ENCODE measurements at places on chromosomes 3 and 15.

- no peak for DNase-seq
Observed at GRCh38 chr3:86973440-86973839, 17.5 kb downstream of the VGLL3 start.

DNA sequence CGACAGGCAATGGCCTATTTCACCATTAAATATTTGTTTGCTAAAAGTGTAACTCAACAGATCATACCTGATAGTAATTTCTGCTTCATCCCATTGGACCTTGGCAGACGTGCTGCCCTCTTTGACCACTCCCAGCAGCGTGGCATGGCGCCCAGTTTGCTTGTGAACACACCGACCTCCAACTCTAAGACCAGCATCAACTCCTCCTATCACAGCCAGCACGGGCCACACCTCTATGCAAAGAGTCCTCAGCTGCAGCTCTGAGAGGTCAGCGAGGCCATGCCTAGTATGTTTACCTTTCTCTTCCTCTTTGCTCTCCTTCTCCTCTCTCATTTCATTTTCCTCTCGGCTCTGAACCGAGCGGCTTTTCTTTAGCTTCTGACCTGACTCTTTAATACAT, 80.6 kb downstream of the FBXL22 start:
- DNase-seq = no peak

DNA sequence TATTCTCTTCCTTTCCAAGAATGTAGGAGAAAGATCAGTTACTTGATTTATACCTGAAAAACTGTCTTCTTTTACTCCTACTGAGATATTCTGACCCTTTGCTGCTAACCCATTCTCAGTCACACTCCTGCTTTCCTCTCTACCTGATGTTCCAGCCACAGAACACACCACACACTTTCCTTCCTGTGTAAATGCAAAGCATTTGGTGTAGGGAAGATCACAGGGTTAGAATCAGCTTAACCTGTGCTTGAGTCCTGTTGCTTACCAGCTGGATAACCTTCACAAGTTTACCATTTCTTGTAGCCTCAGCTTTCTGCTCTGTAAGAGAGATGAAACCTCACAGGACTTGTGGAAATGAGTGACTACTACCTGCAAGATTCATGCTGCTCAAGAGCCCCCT, 489.8 kb upstream of the GOLIM4 start:
- DNase-seq = no peak

GRCh38 chr3:139671107-139671506, 6.7 kb downstream of the NMNAT3 start:
- no peak for DNase-seq

GRCh38 chr3:182116386-182116785, 404.7 kb downstream of the SOX2 start:
- DNase-seq = no peak

DNA sequence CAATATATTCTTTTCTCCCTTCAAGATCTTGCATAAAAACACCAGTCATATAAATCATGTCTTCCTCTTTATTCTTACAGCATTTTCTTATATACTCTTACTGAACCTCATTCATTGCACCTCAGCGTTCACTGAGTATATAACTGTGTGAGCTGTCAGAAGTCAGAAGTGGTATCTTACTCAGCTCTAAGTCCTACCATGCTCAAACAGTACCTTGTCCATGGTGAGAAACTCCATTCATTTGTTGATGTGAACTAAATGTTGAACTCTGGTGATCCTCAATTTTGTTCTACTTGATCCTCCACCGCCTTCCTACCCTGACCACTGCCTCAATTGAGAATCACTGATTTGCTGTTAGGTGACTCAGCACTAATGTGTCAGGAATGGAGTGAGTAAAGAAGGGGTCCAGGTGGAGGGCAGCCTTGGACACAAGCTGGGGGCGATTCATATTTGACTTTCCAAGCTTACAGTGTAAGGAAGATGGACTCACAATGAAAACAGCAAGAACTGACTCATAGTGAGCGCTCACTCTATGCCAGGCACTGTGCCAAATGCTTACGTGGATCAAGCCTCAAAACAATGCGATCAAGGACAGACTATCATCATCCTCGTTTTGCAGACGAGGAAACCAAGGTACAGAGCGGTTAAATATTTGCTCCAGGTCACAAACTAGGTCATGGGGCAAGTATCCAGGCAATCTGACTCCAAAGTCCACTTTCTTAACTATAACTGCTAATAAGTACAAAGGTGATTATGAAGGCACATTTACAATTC, 13.5 kb upstream of the ZFYVE19 start:
- no peak for DNase-seq

GRCh38 chr3:130227540-130227939, 117.9 kb upstream of the COL6A5 start:
- no peak for DNase-seq

DNA sequence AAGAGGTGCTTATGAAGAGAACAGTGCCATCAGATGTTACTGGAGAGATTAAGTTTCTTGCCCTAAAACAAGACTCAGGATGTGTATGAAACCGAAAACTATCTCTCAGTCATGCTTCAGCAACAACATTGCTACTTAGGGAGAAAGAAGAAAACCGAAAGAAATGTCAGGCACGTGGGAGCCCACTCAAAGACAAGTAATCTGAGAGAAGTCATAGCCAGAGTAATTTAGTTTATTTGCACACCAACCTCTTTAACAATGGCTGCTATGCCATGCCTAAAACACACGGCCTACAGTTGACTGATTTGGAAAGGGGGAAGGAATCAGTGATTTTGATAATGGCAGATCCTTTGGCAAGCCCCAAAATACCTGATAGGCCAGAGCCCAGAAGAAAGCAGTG, 162.9 kb downstream of the TIGIT start:
- DNase-seq = no peak

DNA sequence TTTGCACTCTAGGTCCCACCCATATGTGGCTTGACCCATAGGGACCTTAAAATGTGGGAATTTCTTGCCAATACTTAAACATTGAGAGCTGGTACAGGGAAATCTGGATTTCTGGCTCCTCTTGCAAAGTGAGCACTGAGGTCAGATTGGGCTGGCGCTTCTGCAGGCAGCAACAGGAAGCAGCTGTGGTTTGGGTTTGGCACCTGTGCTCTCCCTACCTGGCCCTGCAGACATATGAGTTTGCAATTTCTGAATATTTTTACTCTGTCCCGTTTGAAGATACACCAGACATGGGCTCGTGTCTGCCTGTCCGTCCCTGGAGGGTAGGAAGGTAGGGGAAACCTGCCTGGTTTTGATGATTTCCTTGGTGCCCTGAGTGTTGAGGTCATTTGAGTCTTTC, 74.8 kb upstream of the SEC13 start:
- no peak for DNase-seq

- DNase-seq = no peak
Observed at GRCh38 chr15:60389261-60390077, 8.3 kb downstream of the ANXA2 start.

DNA sequence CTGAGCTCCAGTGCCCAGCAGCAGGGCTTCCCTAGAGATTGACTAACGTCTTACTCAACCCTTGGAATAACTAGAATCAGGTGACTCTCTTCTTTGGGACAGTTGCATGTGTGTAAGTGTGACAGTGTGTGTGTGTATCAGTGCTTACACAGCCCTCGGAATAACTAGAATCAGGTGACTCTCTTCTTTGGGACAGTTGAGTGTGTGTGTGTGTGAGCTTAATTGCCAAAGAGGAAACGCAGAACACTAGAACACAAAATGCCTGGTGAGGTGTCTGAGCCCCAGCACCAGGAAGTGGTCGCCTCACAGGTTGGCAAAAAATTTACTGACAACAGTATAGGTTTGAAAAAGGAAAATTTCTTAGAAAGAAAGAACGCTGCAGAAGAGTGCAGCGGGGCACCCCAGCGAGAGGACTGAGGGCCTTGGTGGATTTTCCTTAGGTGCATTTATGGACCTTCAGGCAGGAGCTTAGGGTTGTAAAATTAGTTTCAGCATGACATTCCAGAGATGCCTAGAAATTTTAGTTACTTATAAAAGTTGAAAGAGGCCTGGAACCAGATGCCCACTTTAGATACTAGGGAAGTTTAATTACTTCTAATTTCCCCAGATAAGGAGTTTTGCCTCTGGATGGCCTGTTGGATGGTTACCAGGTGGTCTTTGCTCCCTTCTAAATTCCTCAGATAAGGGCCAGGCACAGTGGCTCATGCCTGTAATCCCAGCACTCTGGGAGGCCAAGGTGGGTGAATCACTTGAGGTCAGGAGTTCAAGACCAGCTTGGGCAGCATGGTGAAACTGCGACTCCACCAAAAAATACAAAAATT, 3.7 kb upstream of the WDR82 start:
- no peak for DNase-seq

DNA sequence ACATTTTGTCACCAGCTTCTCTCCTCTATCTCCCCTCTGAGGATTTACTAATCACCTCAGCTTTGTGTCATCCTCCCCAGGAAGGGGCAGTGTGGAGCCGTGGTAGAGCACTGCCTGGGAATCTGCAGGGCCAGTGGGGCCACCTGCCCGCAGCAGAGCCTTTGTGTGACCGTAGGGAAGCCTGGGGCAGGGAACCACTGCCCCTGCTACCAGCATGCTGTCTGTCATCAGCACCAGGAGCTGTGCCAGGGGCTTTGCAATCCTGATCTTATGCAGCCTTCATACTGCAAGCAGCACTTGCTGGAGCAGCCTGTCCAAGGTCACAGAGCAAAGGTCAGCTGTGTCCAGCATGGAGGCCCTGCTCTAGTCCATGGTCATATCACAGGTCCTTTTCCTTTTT, 170.2 kb upstream of the IL12A start:
- DNase-seq = no peak

GRCh38 chr3:185341616-185342458, 21.1 kb upstream of the MAP3K13 start:
- DNase-seq = no peak

GRCh38 chr3:56469141-56469540, 874 bp upstream of the ERC2 start:
- no peak for DNase-seq

DNA sequence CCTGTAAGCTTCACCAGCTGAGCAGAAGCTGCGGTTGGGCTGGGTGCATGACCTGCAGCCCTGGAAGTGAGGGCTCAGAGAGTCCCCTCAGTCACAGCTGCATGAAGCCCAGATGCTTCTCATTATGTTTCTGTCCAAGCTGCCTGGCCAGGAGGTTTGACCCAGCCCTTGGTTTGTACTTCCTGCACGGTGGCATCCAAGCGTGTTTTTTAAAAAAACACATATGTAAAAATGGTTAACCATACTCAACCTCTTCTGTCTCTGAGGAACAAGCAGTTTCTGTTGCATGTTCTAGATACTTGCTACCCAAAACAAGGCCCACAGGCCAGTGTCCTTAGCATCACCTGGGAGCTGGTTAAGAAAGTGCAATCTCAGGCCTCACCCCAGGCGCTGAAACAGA, 76.0 kb upstream of the ATP10A start:
- no peak for DNase-seq

DNA sequence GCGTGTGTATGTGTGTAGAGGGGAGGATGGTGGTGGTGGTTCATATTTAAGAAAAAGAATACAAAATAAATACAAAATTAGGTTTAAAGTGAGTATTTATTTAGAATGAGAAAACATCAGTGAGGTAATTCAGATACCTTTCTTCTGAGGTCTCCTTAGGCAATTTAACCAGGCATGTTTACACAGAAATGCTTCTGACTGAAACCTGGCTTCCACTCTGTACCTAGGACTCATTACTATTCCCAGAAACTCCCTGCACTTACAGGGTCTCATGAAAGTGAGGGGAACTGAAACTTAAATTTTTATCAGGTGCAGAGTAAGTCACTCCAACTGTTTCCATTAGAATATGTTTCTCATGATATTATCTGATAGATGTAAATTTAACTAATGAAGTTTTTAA, 10.3 kb upstream of the DIPK2A start:
- no peak for DNase-seq

DNA sequence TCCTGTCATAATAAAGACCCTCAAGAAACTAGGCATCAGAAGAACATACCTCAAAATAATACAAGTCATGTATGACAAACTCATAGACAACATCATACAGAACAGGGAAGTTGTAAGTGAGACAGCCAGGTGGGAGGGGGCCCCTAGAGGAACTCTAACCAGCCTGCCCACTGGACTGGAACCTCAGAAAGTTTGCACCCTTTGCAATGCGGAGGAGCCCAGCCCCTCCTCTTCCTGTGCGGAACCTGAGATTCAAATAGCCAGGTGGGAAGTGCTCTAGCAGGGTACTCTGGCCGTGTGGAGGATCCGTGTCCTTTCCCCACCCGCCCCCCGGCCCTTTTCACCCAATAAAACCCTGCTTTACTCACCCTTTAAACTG, 387.0 kb upstream of the CBLB start:
- DNase-seq = no peak

DNA sequence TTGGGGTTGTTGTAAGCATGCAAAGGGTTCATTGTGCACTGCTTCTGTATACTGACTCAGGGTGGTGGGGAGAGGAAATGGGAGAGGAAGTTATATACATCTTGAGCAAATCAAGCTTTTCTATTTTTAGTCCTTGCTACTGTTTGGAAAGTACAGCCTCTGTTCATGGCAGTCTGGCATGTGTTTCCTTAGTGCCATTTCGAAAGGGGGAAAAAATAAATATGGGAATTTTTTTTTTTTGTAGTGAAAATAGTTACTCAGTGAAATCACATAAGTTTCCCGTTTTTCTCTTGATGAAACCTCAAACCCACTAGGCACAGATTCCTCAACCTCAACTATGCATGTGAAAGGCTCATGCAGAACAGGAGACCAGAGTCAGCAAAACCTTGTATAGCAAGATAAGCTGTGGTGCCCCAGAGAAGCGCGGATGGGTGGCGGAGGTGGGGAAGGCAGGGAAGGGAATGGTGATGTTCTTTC, 353.3 kb downstream of the LPP start:
- DNase-seq = no peak

GRCh38 chr3:124250053-124250452, 258.1 kb upstream of the ROPN1 start:
- DNase-seq = no peak

DNA sequence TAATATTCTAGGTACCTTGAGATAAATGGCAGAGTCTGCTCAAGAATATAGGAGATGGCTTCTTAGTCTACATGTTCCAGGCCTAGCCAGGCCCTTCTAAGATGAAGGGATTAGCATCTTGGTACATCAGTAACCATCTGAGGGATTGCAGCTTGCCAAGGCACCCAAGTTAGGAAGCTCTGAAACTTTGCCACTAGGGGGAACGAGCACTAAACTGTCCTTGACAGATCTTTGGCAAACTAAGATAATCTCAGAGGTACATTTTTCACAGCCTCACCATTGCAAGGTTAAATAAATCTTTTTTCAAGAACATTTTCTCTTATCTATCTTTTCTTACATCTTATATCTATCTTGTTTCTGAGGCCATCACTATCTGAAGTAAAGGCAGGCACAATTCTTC, 351.2 kb downstream of the RAP2B start:
- DNase-seq = no peak

DNA sequence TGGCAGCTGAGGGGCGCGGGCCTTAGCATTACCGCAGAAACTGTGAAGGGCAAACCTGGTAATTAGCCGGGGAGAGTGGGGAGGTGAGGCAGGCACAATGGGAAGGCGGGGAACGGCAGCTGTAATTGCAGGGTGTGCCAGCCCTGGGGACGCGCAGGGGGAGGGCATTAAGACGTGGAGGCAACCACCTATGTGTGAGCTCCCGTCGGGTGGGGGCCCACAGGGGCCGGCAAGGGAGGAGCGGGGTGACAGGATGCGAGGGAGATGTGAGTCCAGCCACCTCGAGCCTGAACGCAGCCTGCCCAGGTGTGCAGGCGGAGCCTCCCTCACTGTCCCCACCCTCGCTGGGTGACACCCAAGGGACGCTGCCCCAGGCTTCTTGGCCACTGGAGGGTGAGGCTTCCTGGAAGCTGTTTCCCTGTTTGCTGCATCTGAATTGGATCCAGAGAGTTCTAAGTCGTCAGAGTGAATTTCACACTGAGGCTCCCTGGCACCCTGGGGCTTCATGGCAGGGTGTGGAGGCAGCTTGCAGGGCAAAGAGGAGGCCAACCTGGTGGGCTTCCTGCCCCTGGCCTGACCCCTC, 130.6 kb upstream of the MEF2A start:
- peak; percentile 57 for DNase-seq

All from NCI-H2227 treated with DMSO at 0.1 percent for 48 hours (cell line).